Fibroblast of skin of right quadriceps (primary cell): ENCODE measurements at places on chromosomes 11 and 22.

- peak; percentile 96 for DNase-seq
Measured at GRCh38 chr22:49852898-49853894, at the start of gene ZBED4. Gene ZBED4, plus strand, starts transcription at chr22:49853844. Its CDS starts 29,819 bp downstream, at chr22:49883663.

DNA sequence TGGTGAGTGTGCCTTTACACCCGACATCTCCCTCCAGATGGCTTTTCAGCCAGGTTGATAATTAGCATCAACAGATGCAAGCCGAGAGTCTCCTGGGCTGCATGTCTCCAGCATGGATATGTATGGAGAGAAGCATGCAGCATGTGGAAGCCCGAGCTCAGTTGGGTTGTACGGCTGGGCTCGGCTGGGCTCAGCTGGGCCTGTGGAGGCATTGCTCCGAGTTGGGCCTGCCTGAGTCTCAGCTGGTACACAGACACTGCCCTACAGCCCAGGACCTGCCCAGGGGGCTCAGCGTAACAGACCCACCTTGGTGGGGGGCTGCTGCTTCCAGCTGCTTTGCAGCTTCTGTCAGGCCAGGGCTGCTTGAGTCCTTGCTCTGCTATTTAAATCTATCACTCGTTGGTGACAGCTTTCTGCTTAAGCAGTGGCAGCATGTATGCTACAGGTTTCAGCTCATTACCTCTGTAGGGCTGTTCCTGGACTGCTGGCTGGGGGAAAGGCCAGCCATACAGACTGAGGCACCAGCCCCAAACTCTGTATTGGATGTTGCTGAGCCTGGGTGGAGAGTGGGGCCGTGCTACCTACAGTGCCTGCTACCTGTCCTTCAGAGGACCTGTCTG is 115.5 kb downstream of the TEAD1 start:
- no peak for DNase-seq

GRCh38 chr22:41508770-41509170 is 35.5 kb downstream of the POLR3H start:
- no peak for DNase-seq

GRCh38 chr11:82539669-82540068 is 194.0 kb downstream of the FAM181B start:
- DNase-seq, result no peak

GRCh38 chr11:68810164-68810563 is 31.6 kb downstream of the CPT1A start:
- DNase-seq, result no peak

DNA sequence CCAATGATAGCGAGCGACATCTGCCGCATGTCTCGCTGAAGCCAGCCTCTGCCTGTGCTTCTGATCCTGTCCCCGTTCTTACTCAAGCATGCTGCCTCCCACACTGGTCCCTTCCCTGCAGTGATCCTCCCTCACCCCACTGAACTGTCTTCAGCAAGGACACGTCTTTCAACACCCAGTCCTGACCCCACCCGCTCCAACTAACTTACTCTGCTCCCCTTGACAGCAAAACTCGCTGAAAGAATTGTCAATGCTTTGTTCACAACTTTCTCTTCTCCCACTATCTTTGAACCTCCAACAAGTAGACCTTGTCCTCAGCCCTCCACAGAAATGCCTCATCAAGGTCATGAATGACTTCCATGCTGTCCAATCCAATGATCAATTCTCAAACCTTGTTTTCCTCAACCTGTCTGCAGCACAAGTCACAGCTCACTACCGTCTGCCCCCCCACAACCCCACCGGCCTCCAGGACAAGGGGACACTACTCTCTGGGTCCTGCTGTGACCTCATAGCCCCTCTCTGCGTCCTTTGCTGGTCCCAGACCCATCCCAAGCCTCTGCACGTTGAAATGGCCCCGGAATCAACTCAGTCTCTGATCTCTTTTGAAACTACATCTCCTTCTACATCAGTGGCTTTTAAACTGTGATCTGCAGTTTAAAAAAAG is 108.0 kb downstream of the MICAL3 start:
- DNase-seq, result no peak

- no peak for DNase-seq
Measured at GRCh38 chr11:125443767-125444311, 52.2 kb downstream of the FEZ1 start.

- no peak for DNase-seq
Measured at GRCh38 chr11:66015936-66016792, 4.4 kb downstream of the CST6 start.

DNA sequence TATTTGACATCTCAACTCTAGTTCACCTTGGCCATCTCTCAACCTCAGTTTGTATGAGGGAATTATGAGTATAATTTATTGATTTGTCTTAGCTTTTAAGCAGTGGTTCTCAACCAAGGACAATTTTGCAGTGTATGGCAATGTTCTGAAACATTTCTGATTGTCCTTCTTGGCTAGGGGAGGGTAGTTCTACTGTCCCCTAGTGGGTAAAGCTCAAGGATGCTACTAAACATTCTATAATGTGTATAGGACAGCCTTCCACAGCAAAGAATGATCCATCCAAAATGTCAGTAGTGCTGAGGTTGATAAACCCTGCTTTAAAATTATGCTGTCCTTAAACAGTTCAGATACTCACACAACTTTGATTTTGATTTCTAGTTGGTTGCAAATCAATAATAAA is 78.1 kb upstream of the ALKBH3 start:
- peak; percentile 6 for DNase-seq

GRCh38 chr11:57815877-57816276 is 54.3 kb downstream of the CTNND1 start:
- no peak for DNase-seq

DNA sequence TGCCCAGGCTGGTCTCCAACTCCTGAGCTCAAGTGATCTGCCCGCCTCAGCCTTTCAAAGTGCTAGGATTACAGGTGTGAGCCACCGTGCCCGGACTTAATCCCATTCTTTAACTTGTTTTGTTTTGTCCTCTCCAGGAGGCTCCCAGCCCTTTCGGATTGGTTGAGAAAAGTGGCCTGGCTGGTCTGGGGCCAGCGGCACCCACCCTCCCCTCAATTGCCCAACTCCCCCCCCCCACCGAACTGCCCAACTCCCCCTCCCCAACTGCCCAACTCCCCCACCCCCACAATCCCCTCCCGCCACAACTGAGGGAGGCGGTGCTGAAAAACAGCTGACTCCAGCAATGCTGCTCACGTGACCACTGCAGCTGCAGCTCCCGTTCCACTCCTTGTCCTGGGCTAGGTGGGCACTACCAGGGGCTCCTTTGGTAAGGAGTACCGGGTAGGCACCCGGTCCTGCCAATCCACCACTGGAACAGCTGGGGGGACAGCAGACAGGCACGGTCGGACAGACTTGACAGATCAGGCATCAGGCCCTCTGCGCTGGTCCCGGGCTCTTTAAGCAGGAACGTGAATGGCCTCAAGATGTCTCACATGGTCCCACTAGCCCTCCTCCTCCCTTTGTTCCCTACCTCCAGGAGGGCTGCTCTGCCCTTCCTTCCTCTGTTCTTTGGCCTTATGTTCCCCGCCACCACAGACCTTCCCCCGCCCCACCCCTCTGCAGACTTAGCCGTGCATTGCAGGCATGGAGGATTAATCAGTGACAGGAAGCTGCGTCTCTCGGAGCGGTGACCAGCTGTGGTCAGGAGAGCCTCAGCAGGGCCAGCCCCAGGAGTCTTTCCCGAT is at the start of gene TCN2:
Gene TCN2 (plus strand): TSS at position 720 of the 845 bp plus-strand sequence. CDS start 158 bp downstream, outside the sequence.
- peak; percentile 58 for DNase-seq

DNA sequence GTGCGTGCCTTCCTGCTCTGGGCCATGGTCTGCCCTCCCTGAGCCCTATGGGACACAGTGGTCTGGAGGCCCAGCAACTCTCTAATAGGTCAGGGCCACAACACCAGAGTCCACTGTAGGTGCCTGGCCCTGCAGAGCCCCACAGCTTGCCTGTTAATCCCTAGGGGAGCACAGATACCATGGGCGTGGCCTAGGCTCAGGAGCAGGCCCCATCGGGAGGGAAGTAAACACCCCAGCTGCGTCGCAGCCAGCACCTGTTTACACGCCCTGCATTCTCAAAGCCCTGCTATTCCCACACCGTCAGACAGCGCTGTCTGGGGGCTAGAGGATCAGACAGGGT is 2.5 kb downstream of the KCTD17 start:
- DNase-seq, result no peak

GRCh38 chr11:113472471-113472870 is 2.7 kb downstream of the DRD2 start:
- no peak for DNase-seq

GRCh38 chr22:20246368-20247009 is 21.6 kb downstream of the RTN4R start:
- DNase-seq, result no peak

GRCh38 chr22:32342977-32343376 is 14.7 kb upstream of the RFPL3 start:
- DNase-seq, result no peak

DNA sequence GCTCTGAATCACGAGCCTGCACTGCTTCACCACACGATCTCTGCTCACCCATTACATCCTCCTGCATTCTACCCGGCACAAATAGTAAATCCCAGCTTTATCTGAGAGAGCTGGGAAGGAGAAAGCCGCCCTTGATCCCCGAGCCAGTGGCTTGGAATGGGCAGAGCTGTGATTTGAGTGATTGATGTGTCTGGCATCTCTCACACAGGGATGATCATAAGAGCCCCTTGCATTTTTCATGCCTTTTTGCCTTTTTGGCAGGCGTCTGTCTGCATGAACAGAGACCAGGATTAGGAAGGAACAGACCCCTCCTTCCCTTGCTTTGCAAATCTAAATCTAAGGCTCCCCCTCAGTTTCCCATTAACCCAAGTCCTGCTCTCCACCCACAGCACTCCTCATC is 945.3 kb downstream of the NTM start:
- no peak for DNase-seq

DNA sequence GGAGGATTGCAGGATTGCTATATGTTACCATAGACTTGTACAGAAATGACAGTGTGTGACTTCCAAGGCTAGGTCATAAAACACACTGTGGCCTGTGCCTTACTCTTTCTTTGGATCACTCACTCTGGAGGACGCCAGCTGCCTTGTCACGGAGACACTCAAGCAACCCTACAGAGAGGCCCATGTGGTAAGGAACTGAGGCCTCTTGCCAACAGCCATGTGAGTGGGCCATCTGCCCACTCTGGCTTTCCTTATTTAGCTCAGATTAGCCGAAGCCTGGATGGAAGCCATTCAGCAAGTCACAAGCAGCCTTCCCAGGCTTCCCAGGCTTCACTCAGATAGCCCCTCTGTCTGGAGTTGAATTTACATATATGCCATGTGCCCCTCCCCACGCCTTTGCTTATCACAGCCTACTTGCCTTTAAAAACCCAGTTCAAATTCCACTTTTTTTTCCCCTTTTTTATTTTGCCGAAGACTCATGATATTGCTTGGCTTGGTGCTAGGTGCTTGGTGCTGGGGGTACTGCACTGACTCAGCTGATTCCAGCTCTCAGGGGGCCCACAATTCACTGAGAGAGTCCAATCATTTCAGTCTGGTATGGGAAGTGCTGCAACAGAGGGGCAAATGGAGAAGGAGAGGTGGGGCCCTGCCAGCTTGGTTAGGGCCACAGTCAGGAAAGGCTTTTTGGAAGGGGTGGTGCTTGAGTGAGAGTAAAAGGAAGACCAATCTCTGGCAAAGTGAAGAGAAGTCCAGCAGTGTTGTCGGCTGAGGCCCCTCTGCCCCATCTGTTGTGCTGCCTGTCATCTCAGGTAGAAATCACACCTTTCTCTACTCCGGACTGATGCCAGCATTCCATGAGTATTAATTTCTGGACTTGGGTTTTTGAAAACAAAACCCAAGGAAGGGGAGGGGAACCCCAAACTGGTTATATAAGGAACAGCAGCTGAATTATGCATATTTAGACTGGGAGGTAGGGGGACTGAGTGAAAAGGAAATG is 14.5 kb upstream of the P4HA3 start:
- peak; percentile 87 for DNase-seq

- peak; percentile 90 for DNase-seq
Measured at GRCh38 chr11:44760917-44761550, 34.3 kb downstream of the TSPAN18 start.

DNA sequence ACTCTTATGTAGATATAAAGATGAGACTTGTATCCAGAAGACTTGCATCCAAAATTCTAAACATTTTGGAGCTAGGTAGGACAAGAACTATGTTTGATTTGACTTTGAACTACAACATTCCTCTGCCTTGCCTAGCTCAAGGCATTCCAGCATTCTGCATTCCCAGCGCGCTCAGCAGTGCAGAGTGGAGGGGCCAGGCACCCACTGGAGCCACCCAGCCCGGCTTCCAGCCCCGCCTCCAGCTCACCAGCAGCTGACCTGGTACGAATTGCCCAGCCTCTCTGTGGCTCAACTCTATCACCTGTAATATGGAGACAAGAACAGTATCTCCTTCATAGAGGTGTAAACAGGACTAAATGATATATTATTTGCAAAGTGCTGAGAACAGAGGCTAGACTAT is 28.8 kb downstream of the PRDM10 start:
- no peak for DNase-seq

DNA sequence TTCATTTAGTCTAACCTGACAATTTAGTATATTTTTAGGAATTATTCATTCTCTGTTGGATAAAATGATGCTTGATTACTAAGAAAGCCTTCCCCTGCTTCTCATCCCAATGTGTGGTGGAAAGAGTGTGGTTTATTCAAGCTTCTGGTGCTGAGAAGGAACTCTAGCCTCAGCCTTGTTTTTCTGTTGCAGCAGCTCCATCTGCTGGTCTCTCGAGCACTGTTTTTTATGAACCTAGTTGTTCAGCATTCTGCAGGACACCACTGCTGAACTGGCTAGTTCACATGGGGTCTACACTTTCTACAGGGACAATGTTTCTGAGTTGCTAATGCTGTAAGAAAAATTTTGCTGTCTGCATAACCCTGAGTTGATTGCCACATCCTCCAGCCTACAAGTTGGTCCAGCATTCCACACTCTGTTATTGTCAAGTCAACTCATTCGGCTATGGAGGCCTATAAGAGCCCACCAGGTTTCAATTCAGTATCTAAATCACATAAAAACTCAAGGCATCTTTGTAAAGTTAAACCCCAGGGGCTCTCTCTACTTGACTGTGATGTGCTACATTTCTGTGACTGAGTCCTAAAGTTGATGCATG is 14.3 kb downstream of the OR2AG2 start:
- DNase-seq, result peak; percentile 38

GRCh38 chr11:36453678-36454077 is 56.4 kb downstream of the TRAF6 start:
- no peak for DNase-seq

DNA sequence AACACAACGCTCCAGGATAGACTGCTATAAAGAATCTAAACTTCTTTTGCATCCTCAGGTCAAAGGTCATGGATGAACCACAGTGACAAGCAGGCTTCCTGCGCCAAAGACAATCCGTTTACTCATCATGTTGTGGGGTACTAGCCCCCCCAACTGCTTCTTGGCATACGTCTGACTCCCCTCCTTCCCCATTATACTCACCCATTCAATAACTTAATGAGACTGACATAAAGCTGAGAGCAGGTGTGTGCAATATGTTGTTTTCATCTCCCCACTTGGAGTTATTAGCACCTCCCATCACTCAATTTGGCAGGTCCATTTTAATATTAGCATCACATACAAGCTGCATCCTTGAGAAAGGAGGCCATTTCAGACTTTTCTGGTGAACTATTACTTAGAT is 157.1 kb downstream of the CADM1 start:
- DNase-seq, result no peak

- no peak for DNase-seq
Measured at GRCh38 chr22:29334696-29335344, 19.3 kb upstream of the RASL10A start.
